B cell (primary cell): ENCODE measurements at places on chromosomes 2 and 18. TPM values are rescaled to one million over a fixed set of nuclear protein-coding genes. Genes with fewer than 3 reads are reported as not detected.

The STARD6 gene
- polyA plus RNA-seq: not detected in 2 replicates

The SFT2D3 gene
- 2.5 and 3.5 TPM in 2 replicates for polyA plus RNA-seq

The EN1 gene
- polyA plus RNA-seq: not detected in 2 replicates

The CYS1 gene
- not detected in 2 replicates for polyA plus RNA-seq
